GM06990 (cell line): ENCODE measurements at places on chromosomes 2 and 18.

DNA sequence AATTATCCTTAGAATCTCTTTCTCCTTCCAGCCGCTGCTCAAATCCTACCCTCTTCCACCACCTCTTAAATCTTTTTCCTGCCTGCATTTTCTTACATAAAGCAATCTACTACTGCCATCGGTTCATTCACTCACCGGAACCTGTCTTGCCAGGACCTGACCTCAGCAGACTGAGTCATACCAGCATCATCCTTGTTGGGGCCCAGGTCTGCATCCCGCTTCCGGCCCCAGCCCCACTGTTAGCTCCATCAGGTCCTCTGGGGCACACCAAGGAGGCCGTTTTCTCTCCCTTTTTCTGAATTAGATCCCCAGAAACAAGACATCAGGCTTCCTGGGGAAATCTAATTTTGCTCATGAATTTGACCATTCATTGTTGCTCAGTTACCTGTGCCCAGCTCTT, 42.7 kb upstream of the TGFA start:
- DNase-seq = no peak

DNA sequence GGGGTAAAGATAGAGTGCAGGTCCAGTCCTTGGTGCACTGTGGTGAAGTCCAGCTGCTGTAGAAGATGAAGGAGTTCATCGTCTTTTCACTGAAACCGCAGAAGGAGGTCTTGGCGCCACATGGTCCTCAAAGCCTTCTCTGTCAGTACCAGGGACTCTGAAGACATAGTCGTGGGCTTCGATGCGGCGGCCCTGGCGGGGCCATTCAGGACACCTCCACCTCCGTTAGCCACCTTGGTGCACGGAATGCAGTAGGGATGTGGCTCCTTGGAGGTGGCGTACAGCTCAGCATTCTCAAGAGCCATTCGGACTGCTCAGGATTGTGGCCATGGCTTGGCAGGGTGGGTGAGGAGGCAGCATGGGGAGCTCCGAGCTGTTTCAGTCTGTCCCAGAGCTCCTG, 418.8 kb downstream of the SUCLG1 start:
- DNase-seq = no peak

- DNase-seq = no peak
These were observed 687.4 kb upstream of the ID2 start for GRCh38 chr2:7994397-7994951.

- no peak for DNase-seq
These were observed 111.5 kb downstream of the MCFD2 start for GRCh38 chr2:46803911-46804670.

- DNase-seq = no peak
These were observed 128.5 kb downstream of the TANC1 start for GRCh38 chr2:159096901-159097300.

DNA sequence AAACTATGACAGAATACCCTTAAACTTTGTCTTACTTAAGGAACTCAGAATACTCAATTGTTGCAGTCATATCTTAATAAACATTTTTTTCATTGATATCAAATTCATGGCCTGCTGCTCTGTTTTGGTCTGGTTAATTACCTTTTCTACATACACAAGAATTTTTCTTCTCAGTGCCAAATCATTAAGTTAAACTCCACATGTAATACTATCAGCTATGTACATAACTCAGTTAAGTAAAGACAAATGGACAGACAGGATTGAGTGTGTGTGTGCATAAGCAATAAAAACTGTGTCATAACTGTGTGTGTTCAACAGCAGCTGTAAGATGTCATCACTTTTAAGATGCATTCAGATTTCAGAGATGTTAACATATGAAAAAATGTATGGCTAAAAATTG, 34.4 kb downstream of the VRK2 start:
- DNase-seq = no peak

DNA sequence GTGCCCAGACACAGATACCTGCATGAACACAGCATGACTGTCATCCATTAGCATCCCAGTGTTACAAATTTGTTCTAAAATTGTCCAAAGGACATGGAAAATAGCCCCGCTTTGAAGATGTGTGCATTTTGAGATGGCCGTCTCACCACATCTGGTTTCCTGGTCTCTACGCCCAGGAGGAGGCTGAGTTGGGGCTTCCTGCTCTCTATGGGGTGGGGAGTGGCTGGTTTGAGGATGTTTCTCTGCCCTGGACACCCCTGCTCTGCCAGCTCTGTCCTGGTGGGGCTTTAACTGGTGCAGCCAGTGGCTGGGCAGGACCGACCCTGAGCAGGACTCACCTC, 74.6 kb upstream of the SMAD7 start:
- DNase-seq = no peak

DNA sequence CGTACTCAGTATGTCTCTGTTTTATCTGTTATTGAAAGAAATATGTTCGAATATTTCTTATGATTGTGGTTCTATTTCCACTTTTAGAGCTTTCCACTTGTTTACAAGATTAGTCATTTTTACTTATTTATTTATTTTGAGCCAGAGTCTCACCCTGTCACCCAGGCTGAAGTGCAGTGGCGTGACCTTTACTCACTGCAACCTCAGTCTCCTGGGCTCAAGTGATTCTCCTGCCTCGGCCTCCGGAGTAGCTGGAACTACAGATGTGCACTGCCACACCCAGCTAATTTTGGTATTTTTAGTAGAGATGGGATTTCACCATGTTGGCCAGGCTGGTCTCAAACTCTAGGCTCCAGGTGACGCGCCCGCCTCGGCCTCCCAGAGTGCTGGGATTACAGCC, 53.3 kb downstream of the HIBCH start:
- no peak for DNase-seq

DNA sequence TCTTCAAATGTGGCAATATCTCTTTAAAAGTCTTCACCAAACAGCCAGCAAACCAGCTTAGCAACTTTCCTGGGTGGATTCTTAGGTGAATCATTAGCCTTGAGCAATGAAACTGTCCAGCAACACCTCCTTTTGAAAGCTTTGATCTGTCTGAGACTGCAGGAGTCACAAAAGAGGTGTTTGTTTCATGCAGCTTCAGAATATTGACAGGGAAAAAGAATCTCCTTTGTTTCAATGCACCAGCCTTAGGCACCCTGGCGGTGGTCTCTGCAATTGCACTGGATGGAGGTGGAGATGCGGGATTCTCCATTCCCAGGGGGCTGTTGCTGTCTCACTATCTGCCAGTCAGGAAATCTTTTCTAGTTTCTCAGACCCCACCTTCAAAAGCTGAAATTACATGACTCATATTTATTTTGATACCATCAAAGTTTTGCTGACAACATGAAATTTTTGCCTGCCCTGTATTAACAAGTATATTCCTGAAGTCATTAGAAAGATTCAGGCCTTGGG, 76.0 kb upstream of the DSG1 start:
- no peak for DNase-seq

- no peak for DNase-seq
These were observed 850.4 kb downstream of the GALR1 start for GRCh38 chr18:78099979-78100588.

GRCh38 chr2:181378491-181378890, 78.7 kb upstream of the ITGA4 start:
- no peak for DNase-seq

- no peak for DNase-seq
These were observed 65.7 kb downstream of the TRABD2A start for GRCh38 chr2:84815146-84815545.

DNA sequence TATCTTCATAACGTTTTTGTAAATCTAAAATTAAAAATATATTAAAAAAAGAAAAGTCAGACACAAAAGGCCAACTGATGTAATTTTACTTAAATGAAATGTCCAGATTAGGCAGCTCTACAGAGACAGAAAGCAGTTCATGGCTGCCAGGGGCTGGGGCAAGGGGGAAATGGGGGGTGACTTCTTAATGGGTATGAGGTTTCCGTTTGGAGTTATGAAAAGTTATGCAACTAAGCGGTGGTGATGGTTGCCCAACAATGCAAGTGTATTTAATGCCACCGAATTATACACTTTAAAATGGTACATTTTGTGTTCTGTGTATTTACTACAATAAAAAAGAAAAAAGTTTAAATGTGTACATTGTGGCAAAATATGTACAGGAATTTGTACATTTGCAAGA, 70.2 kb upstream of the TEX51 start:
- DNase-seq = no peak

DNA sequence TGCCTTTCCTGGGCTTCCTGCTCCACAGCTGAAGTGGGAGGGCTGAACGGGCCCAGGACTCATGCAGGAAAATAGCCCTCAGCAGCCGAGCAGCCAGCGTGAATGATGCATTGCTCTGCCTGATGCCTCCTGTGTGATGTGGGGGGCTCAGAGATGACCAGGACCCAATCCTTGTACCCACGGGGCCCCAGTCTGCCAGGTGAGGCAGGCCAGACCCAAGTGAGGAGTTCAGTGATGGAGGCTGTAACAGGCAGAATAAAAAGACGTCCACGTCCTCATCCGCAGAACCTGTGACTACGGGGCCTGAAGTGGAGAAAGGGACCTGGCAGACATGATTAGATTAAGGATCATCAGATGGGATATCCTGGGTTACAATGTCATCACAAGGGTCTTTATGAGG, 194.9 kb upstream of the HDAC4 start:
- DNase-seq = no peak

GRCh38 chr18:78376046-78376445, 603.6 kb upstream of the SALL3 start:
- no peak for DNase-seq

DNA sequence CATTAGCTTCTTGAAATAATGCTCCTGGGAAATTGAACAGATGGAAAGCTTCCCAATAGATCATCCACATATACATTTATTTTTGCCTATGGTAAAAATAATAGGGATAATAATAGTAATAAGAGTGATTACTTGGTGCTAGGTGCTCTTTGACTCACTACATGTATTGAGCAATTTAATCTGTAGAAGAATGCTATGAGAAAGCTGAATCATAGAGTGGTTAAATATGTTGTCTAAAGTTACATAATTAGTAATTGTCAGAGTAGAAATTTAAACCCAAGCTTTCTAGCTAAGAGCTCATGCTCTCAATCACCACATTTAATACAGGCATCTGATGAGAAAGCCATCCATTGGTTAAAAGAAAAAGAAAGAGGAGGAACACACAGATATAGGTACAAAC, 590.5 kb upstream of the SLC8A1 start:
- DNase-seq = no peak

- no peak for DNase-seq
These were observed 89.6 kb downstream of the PRELID3A start for GRCh38 chr18:12497296-12497695.

DNA sequence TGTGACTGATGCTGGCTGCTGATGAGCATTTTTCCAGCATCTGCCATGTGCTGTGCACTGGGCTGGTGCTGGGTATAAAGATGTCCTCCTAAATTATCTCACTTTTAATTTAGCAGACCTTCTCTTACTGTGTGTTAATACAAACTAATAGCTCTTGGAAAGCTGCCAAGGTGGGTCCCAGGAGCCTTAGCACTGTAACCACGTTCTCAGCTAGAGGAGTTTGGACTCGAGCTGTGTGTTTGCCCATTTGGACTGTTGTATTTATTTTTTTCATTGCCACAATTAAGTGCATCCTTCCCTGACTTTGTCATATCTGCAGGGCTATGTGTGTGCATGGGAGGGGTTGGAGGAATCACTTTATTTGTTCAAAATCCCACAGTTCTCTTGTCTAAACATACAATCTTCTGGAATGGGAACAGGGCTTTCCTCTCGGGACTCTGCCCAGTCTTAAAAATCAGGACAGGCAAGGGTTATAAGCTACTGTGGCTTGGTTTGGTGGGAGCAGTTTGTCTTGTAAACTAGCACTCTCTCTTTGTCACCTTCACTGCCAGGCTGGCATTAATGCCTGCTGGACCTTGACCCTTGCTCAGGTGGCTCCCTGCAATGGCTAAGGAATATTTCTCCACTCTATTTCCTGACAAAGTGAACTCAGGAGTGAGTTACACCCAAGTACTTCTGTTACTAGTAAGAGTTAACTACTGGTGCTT, 129.7 kb upstream of the MGAT5 start:
- no peak for DNase-seq

- DNase-seq = no peak
These were observed 17.1 kb downstream of the B3GNT7 start for GRCh38 chr2:231412618-231412963.

GRCh38 chr18:76564117-76564516, 69.1 kb upstream of the ZNF516 start:
- no peak for DNase-seq

DNA sequence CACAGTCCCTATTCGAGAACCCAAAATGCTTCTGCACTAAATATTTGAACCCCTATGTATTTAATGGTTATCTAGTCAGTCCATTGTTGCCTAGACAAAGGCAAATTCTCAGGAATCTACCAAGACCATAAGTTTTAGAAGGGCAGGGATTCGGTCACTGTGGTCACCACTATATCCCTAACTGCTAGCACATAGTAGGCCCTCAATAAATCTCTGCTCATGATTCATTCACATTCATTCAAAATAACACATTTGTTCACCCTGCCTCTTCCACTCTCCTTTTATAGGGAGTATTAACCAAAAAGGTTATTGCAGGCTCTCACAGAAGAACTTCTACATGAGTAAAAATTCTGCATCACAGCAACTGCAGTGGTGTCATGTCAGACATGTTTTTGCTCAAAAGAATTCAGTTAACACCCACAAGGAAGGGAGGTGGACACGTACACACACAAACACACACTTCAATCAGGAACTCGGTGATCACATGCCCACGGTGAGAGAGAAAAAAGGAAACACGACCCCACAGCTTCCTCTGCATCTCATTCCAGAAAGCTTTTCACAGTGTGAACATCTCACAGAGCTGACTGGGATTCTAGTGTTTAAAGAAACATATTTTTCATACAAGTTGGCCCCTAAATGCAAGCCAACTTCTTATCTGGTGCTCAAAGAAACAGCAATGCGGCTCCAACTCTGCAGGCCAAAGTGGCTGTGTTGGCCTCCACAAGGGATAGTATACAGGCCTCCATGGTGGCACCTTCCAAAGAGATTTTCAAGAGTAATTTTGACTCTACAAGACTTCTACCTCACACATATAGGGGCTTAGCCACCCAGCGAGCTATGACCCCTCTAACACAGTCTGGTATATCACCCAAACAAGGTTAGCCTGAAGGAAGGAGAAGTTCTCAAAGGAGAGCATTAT, 98.0 kb downstream of the ANKRD44 start:
- no peak for DNase-seq

DNA sequence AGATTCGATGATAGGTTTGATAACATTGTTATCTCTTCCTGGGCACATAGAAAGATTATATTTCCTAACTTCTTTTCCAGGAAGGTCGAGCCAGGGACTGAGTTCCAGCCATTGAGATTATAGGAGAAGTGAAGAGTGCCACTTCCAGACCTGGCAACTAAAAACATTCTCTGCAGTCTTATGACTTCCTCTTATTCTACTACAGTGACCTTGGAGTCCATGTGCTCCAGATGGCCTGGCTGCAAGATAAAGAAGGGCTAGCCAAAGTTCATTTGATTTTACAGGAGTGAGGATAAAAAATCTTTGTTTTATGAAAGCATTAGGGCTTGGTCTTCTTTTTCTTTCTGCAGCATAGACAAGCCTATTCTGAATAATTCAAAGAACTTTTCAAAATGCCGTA, 363.0 kb downstream of the FSIP2 start:
- no peak for DNase-seq
